Left renal cortex interstitium (tissue), 4 donors: ENCODE measurements at places on chromosomes 16 and 17. TPM values are rescaled to one million over a fixed set of nuclear protein-coding genes. Genes with fewer than 3 reads are reported as not detected.

ODAD4 gene
- polyA plus RNA-seq, result 8.3 TPM

GRCh38 chr16:71629278-71630016 lies 3.5 kb downstream of the MARVELD3 start:
- no peak for DNase-seq

- no peak for DNase-seq
Observed at GRCh38 chr17:83037084-83037873, 42.1 kb upstream of the METRNL start.

- DNase-seq, result no peak
Observed at GRCh38 chr16:239948-240277, 5.3 kb downstream of the FAM234A start.

DNA sequence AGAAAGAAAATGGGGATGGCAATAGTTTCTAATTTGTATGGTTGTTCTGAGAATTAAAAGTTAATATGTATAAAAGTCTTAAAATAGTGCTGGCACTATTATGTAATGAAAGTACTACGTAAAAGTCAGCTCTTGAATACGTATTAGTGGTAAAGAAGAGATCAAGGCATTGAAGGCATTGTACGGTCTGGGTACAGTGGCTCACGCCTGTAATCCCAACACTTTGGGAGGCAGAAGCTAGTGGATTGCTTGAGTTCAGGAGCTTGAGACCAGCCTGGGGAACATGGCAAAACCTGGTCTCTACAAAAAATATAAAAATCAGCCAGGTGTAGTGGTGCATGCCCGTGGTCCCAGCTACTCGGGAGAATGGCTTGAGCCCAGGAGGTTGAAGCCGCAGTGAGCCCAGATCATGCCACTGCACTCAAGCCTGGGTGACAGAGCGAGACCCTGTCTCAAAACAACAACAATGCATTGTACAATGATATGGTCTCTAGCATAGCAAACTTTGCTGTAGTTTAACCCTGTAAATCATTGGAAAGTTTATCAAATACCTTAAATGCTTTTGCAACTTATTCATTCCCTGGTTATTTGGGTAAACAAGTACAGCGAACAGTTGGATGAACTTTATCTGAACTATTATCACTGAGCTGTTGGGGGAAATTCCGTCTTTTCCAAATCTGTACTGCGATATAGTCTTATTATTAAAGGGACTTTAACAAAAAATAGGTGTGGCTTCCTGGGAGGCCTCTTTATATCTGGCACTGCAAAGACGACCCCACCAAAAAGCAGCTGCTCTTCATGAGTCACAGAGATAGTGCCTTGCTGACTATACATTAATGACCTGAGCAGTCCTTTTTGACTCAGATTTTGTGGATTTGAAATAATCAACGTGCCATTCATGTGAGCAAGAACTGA lies 73.6 kb downstream of the GPRC5B start:
- DNase-seq, result no peak

- DNase-seq, result no peak
Observed at GRCh38 chr17:72189768-72190593, 69.2 kb downstream of the SOX9 start.

GRCh38 chr17:50204431-50204830 lies 3.0 kb upstream of the COL1A1 start:
- no peak for DNase-seq
